Stimulated activated CD8-positive, alpha-beta memory T cell treated with anti-CD3 and anti-CD28 coated beads, Interleukin-2, amount 100 ng/mL, for 1 hour (primary cell): ENCODE measurements at places on chromosomes 5 and 9.

GRCh38 chr5:77231471-77232138, 21.1 kb downstream of the PDE8B start:
- DNase-seq, result no peak

DNA sequence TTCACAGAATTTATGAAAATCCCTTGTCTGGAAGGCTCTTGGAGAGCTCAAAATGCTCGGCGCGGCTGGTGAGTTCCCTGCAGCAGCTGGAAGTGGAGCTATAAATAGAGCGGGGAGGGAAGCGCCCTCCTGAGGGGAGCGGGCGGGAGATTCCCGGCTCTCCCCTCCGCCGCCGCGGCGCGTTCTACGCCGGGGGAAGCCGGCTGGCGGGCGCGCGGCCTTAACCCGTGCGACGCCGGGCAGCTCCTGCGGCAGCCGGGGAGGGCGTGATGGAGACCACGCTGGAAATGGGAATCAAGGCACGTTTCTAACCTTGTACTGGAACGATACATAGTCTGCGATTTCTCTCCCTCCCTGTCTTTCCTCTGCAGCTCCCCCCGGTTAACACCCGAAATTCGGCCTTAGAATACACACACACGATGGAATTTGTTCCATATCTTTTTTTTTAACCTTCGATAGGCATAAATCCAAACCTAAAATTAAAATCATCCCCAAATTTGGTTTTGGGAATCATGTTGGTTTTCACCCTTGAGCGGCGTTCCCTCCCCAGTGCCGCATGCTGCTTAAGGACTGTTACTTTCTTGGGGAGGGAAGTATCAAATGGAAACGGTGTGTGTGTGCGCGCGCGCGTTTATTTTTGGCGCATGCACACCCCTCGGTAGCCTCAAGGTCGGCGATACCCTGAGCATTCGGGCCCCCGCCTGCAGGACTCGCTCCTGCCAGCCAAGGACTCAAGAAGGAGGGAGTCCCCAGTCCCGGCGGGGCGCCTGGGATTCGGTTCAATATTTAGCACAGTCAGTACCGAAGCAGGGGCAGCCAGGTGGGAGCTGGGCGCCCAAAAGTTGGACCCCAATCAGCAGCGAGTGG, 306.3 kb upstream of the KCNN2 start:
- DNase-seq, result no peak

DNA sequence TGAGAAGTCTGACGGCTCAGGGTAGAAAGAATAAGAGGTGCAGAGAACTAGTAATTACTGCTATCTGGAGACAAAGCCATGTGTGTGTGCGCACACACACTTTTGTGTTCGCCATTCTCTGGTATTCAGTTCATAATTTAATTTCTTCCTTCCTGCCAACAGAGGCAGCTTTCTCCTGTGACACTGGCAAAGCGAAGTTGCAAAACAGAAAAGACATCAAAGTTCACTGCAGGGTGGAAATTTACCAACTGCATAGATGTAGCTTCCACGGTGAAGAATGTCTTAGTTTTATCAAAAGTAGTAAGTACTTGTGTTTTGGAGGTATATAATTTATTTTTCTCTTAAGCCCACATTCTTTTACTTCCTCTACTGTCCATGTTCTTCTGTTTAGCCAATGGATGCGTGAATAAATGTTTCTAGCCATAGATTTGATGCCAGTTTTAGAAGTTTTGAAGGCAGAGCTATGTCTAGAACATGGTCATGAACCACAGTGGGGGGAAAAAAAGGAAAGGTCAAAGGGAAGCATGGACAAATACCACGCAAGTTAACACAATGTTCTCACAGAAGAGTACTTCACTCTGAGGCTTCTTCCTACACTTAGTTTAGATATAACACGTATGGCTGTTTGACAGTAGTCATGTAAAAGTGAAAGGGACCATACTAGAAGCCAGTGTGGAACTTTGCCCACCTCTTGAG, 536.5 kb upstream of the GRIA1 start:
- no peak for DNase-seq

GRCh38 chr9:125959951-125960619, 212.9 kb downstream of the PBX3 start:
- no peak for DNase-seq

DNA sequence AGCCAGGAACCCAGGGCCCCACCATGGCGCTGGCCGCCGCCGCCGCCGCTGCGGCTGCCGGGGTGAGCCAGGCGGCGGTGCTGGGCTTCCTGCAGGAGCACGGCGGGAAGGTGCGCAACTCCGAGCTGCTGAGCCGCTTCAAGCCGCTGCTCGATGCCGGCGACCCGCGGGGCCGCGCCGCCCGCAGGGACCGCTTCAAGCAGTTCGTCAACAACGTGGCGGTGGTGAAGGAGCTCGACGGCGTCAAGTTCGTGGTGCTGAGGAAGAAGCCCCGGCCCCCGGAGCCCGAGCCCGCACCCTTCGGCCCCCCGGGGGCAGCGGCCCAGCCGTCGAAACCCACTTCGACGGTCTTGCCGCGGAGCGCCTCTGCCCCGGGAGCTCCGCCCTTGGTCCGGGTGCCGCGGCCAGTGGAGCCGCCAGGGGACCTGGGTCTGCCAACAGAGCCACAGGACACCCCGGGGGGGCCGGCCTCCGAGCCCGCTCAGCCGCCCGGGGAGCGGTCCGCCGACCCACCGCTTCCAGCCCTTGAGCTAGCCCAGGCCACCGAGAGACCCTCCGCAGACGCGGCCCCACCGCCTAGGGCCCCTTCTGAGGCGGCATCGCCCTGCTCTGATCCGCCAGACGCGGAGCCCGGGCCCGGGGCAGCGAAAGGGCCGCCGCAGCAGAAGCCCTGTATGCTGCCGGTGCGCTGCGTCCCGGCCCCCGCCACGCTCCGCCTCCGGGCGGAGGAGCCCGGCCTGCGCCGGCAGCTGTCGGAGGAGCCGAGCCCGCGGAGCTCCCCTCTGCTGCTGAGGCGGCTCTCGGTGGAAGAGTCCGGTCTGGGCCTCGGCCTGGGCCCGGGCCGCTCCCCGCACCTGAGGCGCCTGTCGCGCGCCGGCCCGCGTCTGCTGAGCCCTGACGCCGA, 749 bp downstream of the SOWAHA start:
- DNase-seq, result no peak

GRCh38 chr9:132003896-132004295, 75.8 kb downstream of the MED27 start:
- no peak for DNase-seq

- DNase-seq, result no peak
These were observed 79.9 kb upstream of the FBXW11 start for GRCh38 chr5:172086194-172086975.

DNA sequence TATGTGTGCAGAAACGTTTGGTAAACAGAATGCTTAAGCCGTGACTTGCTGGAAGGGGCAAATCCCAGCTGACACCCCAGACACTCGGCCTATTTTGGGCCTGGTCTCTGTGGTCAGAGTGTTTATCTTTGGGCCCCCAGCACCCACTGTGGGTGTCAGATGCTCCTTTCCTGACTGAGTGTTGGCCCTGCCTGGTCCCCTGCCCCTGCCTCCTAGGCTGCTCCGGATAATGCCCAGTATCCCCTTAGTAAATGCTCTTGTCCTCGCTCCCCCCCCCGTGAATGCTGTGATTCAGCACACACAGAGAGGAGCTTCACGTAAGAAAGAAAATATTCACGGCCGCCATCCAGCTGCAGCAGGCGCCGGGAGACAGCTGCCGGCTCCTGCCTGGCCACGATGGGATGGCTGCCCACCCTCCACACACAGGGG, 11.3 kb upstream of the ANGPTL2 start:
- DNase-seq, result no peak

DNA sequence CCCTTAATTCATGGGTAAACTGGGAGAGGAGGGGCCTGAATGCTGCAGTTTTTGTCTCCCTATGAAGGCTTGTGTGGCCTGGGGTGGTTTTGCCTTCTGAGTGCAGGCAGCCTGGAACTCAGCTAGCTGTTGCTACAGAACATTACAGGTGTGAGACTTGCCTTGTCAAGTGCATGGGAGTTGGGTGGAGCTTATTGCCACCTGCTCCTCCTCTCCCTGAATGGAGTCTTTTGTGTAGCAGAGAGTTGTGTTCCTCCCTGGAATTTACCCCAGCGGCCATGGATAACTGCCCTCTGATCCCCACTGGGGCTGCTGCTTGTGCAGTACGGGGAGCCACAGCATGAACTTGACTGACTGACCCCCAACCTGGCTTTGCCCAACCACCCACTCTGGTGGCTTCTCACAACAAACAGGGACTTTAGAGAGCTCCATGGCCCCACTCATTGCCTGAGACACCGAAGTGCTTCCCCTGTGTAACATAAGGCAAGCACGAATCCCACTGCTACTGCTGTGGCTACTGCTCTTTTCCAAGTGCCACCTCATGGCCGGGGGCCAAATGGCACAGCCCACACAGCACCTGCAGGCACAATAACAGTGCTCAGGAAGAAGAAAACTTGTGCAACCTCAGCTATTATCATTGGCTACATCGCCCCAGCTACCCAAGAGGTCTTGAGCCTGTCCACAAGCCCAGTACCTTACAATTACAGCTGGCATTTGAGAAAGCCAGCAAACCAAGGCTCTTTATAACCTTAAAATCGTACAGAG, 942.9 kb downstream of the CDH18 start:
- DNase-seq, result no peak

GRCh38 chr9:34382879-34383278, 6.2 kb upstream of the MYORG start:
- DNase-seq, result no peak
